Activated CD4-positive, alpha-beta T cell treated with anti-CD3 and anti-CD28 coated beads for 4 hours (primary cell): ENCODE measurements at places on chromosomes 11 and 22.

DNA sequence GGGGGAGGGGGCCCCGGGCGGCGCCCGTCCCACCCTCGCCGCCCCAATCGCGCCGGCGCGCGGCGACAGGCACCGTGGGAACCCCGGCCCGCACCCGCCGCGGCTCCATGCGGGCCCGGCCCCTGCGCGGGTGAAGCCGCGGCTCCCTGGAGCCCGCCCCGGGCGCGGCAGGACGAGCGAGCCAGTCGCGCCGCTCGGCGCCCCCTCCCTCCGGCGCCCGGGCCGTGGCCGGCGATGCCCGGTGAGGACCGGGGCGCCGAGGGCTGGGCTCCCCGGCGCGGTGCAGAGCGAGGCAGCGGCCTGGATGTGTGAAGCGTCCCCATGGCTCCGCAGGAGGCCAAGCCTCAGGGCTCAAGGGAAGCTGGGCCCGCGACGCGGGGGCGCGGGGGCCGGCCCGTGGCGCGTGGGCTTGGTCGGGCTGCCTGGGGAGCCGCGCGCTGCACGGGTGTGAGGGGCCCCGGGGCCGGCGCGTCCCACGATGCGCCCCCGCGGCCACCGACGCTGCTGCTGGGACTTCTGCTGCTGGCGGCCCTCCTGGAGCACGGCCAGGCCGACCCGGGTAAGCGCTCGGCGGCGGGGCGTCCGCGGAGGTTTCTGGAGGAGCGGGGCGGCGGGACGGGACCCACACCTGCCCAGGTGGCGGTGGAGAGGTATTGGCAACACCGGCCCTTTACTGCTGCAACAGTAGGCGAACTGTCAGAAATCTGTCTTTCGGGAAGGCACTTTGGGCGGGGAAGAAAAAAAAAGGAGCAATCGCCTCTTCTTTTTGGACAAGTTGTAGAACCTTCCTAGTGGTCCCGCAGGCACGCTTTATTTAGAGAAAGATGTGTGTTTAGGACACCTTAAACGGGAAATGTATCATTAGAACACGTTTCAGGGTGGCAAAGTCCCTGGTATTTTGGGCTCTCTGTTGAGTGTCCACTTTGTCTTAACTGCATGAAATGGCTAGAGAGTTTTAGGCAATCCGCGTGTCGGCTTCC is 119.4 kb downstream of the HIPK3 start:
- DNase-seq = no peak

- DNase-seq = no peak
These were observed 12.9 kb upstream of the WT1 start for GRCh38 chr11:32448232-32448631.

DNA sequence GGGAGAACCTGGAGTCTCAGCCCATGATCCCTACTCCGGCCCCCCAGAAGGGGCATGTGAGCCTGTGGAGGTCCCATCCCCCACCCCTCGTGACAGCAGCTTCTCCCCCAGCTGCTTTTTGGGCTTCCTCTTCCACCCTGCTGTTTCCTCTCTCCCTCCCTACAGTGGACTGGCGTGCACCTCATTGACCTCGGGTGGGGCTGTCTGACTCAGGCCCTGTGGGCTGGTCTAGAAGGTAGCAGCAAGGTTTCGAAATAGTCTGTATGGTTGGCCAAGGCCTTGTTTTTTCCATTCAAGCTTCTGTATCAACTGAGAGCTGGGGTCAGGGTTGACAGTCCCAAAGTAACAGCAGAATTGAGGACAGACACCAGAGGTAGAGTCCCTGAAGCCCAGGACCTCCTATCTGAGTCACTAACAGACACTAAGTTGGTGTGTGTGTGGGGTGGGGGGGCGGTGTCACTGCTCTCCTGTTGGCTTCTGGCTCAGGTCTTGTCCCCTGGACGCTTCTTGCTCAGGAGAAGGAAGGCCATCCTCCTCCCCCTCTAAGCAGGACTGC is 7.7 kb downstream of the SLC37A2 start:
- no peak for DNase-seq

DNA sequence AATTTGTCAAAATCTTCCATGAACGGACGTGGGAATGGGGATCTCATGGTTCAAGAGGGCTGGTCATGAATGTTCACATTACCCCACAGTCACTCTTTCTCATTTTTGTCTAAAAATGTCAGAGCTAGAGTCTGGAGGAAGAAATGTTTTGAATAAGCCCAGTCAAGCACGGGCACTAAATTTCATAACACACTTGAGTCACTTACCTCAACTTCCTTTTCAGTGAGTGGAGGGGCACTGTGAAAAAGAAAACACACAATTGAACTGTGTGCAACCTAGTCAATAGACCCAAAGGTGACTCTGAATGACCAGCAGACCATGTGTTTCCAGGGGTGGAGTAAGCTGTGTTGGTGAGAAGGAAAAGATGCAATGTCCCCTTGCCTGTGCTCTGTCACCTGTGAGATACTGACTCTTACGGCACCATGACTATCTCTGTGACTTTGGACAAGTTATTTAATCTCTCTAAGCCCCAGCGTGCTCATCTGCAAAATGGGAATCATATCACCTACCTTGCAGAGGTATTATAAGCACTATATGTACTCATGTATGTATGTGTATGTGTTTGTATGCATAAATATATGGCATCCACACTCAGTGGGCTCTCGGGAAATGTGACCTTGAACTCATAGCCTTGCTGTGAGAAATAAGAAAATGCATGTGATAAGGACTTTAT is 38.2 kb upstream of the LYVE1 start:
- no peak for DNase-seq

GRCh38 chr11:2752923-2753322 is 53.1 kb upstream of the KCNQ1OT1 start:
- DNase-seq = no peak

DNA sequence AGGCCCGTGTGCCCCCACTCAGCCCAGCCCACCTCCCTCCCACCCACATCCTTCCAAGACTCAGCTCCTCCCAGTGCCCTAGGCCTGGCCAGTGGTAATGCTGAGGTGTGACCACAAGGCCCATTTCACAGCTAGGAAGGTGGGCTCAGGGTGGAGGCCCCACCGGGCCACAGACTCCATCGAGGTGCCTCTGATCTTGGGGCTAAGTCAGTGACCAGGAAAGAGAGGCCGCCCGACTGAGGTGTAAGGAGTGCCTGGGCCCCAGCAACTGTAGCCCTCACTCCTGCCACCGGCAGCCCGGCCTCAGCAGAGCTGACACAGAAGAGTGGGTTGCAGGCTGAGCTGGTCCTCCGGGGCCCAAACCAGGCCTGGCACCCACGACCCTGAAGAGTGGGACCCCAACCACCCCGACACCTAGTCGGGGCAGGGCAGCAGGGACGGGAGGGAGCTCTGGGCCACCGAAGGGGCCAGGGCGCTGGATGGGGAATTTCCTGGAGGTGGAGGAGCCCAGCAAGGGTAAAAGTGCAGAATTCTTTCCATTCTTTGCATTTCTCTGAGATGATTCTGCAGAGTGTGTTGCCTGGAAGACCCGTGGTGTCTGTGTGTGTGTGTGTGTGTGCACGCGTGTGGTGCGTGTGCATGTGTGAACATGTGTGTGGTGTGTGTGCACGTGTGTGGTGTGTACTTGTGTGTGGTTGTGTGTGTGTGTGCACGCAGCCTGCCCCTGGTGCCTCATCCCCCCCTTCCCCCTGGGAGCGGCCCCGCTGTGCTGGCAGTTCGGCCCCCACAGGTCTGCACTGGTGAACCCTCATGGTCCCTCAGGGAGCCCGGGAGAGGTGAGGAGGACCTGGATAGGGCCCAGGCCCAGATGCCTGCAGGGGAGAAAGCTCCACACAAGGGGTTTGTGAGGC is 8.3 kb upstream of the PIM3 start:
- no peak for DNase-seq

- no peak for DNase-seq
These were observed 6.8 kb upstream of the SAA1 start for GRCh38 chr11:18259259-18259658.

DNA sequence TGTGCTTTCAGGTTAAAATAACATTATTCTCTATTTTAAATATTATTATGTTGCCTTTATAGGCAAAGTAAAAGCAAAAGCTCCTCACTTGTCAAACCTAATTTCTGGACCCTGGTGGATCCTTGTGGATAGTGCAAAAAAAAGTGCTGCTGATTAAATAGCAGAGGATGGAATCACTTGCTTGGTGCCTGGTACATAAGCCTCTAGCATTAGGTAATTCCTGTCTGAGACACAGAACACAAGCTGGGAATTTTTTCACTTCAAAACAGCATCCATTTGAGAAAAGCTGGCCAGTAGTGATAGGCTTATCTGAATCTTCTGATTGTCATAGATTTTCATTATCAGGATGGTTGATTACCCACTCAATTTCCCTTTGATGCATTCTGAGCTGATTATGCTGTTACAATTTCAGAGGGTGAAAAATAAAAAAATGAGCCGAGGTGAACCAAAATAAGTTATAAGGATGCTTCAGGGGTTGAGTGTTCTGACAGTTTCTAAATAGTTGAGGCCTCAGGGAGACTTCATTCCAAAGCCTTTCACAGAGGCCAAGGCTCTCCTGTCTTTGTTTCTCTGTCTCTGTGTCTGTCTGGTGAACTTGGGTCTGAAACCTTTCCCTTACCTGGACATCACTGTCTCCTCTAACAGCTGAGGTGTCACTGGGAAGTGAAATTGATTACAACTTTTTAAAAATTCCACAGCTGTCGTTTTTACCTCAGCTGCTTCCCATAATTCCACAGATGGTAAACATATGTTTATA is 242.9 kb downstream of the NELL1 start:
- no peak for DNase-seq
